Stimulated activated CD4-positive, alpha-beta T cell treated with anti-CD3 and anti-CD28 coated beads, Interleukin-4, amount 100 ng/mL, for 1 hour (primary cell): ENCODE measurements at places on chromosomes 3 and 15.

GRCh38 chr3:174089592-174089991 lies 692.0 kb downstream of the NLGN1 start:
- no peak for DNase-seq

- no peak for DNase-seq
Measured at GRCh38 chr3:20038699-20039465, 1.4 kb upstream of the KAT2B start.

DNA sequence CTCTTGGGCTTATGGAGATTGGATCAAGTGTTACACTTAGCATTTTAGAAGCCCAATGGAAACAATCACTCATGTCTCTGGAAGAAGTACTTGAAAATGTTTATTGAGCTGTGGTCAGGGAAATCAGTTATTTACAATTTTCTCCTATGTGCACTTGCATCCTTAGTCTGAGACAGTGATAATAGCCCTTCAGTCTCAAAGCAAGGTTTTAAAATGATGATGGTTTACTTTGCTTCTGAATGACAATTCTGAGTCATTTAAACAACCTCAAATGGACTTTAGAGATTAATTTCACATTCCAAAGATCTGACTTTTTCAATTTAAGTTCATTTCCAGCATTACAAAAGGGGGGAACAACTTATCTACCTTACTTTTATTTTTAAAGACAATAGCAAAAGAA lies 20.1 kb downstream of the TIPARP start:
- DNase-seq, result no peak

DNA sequence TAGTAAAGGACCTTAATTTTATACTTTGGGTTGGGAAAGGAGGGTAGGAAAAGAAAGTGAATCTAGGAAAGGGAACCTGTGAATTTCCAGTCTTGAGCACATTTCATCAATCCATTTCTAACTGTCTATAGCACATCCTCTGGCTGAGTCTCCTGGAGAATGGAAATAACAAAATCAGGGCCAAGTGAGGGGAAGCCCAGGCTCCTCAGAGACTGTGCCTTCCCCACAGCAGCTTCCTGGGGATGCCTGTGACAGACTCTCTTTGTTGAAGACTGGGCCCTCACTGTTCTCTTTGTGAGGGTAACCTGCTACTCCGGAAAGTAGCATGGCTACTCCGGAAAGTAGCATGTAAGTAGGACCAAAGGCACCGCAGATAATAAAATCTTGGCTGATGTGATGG lies 22.6 kb upstream of the CSPG5 start:
- no peak for DNase-seq

DNA sequence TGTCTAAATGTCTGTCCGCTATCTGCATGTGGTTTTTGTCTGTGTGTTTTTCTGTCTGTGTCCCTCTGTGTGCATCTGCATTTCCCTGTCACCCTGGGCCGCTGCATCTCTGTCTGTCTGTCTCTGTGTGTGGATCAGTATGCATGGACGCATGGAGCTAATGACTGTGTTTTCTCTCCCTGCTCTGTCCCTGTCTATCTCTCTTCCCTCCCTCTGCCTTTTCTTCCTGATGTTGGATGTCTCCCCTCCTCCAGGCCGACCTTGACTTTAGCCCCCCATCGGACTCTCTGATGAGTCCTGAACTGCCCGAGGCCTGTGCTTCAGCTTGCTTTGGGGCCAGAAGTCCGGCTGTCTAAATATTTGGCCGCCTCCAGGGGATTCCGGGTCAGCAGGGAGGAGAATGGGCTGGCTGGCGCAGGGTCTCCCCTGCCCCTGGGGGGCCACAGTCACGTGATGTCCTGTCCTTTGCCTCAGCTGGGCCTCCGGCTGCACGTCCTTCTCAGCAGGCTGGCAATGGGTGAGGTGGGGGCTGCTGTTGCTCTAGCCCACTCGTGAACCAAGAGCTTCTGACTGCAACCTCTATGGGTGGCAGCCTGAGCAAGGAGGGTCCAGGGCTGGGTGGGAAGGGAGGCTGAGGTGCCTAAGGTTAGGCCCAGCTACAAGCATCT lies 3.7 kb downstream of the SLC38A3 start:
- DNase-seq, result no peak

GRCh38 chr3:144770915-144771351 lies 799.3 kb downstream of the DIPK2A start:
- DNase-seq, result no peak

GRCh38 chr3:86969500-86970189 lies 21.3 kb downstream of the VGLL3 start:
- no peak for DNase-seq

DNA sequence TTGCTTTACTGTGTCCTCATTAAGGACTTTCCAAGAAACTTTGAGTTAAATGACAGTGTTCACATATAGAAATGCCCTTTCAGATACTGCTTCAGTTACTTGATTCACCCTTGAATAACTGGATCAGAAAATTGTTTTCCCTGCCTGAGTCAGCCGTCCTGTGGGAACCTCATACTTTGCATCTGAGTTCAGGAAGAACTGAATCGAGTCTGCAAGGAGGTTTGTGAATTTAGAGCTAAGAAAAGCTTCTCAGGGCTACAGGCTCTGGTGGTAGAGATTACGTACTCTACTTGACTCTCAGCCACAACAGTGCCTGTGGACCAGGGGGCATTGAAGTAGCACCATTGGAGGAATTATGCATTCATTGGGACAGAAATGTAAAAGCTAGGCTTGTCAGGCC lies 252.4 kb upstream of the C2CD4B start:
- no peak for DNase-seq

- no peak for DNase-seq
Measured at GRCh38 chr3:173065543-173065981, 75.5 kb downstream of the SPATA16 start.

- DNase-seq, result no peak
Measured at GRCh38 chr3:9809239-9809614, 835 bp upstream of the TTLL3 start.

GRCh38 chr15:88393719-88394519 lies 73.3 kb downstream of the MRPL46 start:
- no peak for DNase-seq

- DNase-seq, result no peak
Measured at GRCh38 chr3:77816366-77816765, 776.5 kb downstream of the ROBO2 start.

- DNase-seq, result no peak
Measured at GRCh38 chr3:184594371-184595001, 32.9 kb downstream of the EPHB3 start.

DNA sequence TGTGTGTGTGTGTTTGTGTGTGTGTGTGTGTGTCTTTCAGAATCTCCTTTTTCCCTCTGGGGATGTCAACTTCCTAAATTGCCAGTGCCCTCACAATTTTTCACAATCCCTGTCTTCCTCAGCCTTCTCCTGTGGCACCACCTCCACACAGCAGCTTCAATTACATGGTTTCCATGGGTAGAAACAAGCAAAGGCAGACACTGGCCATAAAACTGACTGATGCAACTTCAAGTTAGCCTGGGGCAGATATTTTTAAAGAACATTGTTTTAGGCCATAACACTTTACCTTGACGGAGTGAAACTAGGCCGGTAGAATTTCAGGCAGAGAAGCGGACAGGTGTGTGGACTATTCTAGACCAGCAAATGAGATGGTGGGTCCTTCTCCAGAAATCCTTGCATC lies 405.8 kb upstream of the SUCLG2 start:
- DNase-seq, result no peak

- no peak for DNase-seq
Measured at GRCh38 chr3:191634902-191635301, 173.9 kb downstream of the PYDC2 start.

DNA sequence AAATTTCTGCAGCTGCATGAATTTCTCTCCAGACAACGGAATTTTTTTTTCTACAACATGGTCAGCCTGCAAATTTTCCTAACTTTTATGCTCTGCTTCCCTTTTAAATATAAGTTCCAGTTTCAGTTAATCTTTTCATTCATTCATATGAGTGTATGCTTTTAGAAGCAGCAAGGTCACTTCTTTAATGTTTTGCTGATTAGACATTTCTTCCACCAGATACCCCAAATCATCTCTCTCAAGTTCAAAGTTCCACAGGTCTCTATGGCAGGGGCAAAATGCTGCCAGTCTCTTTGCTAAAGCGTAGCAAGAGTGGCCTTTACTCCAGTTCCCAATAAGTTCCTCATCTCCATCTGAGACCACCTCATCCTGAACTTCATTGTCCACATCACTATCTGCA lies 205.6 kb upstream of the GRM7 start:
- no peak for DNase-seq

DNA sequence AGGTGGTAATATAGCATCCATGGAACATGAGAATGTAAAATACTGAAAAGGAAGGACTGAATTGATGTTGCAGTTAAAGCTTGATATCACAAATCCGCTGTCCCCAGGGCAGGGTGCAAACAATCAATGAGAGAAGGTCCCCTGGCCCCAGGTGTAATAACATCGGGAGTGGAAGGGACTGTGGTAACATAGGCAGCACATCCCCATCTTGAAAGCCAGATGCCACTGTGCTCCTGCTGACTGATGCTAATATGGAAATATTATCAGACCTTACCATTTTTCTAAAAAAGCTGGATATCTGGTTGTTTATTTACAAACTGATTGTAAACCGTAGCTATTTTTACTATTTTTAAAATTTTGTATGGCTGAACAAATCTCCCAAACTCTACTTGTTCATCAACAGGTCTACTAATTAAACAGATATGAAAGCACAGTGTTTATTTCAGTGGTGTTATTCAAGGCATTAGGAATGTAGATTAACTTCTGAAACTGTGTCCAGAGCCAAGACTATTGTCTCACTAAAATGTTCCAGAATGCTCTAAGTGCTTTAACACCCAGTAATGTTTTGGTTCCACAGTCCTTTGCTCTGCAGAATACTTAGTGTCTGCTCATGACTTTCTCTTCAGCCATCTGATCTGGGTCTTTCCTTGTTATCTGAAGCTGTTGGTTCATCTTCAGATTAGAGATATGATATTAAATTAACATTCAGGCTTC lies 386.0 kb upstream of the RARB start:
- DNase-seq, result no peak

DNA sequence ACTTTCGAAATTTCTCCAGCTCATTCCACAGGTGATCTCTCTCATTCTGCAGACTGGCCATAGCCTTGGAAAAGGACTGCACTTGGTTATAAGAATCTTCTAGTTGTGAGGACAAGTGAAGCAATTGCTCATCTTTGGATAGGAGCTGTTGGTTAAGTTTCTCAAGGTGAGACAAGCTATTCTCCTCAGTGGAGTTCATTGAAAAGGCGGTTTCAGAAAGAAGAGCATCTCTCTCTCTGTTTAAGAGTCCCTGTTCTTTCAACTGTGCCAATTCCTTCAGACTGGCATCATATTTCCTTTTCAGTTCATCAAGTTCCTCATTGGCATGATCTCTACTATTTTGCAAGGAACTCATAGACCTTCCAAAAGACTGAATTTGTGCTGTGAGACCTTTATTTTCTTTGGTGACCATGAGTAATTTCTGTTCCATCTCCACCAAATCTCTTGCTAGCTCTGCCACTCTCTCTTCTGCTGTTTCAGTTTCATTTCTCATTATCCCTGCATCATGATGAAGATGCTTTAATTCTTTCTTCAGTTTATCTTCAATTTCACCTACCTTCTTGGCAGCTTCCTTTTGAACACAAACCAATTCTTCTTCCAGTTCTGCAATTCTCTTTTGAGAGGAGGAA lies 30.2 kb upstream of the HCLS1 start:
- DNase-seq, result no peak

DNA sequence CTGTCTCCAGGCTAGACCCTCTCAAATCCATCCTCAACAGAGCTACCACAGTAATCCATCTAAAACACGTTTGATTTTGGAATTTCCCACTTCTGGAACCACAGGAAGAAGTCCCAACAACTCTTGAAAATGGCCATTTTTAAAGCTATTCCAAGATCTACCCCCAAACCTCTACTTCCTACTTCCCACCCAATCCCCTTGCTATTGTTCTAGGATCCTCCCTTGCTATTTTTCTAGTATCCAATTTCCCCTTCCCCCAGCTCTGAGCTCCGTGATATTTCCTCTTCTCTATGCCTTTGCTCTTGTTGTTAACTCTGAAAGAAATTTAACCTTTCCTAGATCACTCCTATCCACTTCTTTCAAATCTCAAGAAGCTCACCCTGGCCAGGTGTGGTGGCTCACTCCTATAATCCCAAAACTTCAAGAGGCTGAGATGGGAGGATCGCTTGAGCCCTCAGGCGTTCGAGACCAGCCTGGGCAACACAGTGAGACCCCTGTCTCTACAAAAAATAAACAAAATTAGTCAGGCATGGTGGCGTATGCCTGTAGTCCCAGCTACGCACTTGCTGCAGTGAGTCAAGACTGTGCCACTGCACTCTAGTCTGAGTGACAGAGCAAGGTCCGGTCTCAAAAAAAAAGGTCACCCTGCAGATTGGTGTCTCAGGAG lies 13.0 kb downstream of the UACA start:
- DNase-seq, result no peak

GRCh38 chr3:141049681-141050080 lies 1.5 kb upstream of the SPSB4 start:
- no peak for DNase-seq

DNA sequence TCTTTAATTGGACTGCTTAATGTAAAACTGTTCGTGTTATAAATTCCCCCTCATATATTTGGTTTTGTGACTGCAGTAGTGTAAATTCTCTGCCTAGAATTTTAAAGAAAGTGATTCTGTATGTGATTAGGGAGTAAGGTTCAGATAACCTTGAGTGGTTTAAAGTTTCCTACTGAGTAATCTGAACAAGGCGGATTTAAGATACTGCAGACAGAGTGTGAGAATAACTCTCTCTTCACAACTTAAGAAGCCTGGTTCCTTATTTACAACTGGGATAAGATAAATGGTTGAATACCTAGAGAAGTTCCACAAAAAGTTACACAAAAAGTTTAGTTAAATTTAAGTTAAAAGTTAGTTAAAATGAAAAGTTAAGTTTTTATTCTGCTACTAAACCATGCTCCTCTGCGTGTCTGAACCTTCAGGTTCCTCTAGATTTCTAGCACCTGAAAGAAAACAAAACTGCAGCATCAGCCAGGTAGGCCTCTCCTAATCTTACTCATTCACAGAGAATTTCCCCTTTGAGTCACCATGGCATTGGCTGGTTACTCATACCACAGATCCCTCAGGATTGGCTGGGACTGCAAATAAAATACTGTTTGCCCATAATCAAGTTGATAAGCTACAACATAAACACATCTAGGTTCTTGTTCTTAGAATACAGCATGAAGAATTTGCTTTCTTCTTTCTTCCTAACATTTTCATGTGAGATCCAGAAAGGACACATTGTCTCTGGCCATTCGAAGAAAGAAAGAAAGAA lies at the start of gene ARL14:
Gene ARL14 (plus strand): TSS at position 614 of the 757 bp plus-strand sequence. CDS start 187 bp downstream, outside the sequence.
- no peak for DNase-seq

DNA sequence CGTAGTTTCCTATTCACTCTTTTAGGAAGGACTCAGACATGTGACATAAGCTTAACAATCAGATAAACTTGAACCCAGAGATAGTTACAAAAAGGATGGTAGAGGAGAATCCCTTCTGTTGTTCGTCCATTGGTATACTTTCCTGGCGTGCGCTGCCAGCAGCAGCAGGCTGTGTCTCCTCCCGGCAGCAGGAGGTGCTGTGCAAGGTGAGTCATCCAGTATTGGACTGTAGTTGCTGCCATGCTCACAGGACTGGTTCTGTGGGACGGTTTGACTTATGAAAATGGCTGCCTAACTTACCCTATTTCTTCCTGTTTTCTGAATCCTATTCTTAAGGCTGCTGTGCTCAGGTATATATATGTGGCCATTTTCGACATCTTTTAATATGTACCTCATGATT lies 253.4 kb upstream of the LRRC3B start:
- no peak for DNase-seq

GRCh38 chr3:69248436-69248835 lies 126.0 kb upstream of the LMOD3 start:
- DNase-seq, result no peak

- DNase-seq, result no peak
Measured at GRCh38 chr3:28088811-28089526, 152.4 kb upstream of the CMC1 start.

- DNase-seq, result no peak
Measured at GRCh38 chr3:52352566-52352965, 36.4 kb downstream of the DNAH1 start.
